NAMALWA (cell line): ENCODE measurements at places on chromosomes 11 and 22.

GRCh38 chr11:2442589-2442988, 1.7 kb downstream of the TRPM5 start:
- no peak for DNase-seq

- DNase-seq = no peak
Measured at GRCh38 chr11:86621854-86622253, 50.6 kb downstream of the ME3 start.

DNA sequence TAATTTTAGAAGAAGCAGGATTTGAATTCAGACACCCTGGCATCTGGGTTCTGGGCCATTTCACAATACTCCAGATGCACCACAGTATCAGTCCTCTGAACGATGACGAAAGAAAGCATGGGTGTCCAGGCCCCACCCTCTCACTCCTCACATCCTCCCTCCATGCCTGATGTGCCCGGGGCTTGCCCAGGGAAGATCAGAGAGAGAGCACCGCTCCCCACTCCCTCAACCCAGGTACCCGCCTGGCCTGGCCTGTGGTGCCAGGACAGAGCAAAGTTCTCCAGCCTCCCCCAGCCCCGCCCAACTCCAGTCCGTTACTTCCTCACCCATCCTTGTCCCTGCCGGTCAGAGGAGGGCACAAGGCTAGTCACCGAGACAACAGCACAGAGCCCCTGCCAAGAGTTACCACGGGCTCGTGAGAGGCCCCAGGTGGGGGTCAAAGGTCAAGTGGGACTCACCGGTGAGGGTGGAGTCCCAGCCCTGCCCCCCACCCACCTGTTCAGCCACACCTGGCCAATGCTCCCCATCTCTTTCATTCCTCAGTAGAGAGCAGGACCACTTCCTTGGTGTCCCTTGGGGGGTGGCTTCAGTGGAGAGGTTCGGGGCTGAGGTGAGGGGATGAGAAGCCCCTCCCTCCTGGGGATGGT, 8.1 kb downstream of the BCL9L start:
- DNase-seq = no peak

GRCh38 chr11:420054-420910, 5.5 kb upstream of the SIGIRR start:
- no peak for DNase-seq

GRCh38 chr22:18992543-18993198, 56.6 kb upstream of the PRODH start:
- DNase-seq = no peak

DNA sequence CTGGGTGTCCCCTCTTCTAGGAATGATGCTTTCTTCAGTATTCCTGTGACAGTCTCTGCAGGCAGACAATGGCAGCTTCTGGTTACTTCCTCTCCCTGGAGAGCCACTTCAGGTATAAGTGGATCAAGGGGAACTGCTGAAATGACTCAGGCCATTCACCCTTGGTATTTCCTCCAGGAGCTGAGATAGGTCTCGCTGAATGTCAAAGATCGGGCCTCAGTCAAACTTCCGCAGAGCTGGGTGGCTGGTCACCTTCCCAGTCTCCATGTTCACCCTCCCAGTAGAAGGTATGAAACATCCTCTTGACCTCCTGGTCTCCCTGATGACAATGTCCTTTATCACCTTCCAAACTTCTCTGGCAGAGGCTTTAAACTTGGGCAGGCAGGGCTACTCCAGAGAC, 1.8 kb upstream of the ANKK1 start:
- no peak for DNase-seq

GRCh38 chr22:38570779-38571364, 889 bp upstream of the DMC1 start:
- peak; percentile 75 for DNase-seq

DNA sequence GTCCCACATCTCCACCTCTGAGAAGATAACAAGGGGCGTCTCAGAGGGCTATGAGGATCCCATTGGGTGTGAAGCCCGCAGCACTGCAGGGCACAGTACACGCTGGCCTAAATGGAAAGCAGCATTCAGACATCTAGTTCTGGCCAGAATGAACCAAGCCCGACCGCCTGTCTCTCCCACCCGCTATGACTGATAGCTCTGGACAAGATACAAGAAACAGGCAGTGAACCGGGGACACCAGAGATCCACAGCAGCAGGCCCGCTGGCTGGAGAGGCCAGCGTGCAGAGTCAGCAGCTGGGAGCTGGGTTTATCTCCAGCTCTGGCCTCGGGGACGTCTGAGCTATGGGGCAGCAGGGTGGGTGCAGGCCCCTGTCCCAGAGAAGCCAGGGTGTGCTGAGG, 9.6 kb downstream of the CERK start:
- DNase-seq = no peak

DNA sequence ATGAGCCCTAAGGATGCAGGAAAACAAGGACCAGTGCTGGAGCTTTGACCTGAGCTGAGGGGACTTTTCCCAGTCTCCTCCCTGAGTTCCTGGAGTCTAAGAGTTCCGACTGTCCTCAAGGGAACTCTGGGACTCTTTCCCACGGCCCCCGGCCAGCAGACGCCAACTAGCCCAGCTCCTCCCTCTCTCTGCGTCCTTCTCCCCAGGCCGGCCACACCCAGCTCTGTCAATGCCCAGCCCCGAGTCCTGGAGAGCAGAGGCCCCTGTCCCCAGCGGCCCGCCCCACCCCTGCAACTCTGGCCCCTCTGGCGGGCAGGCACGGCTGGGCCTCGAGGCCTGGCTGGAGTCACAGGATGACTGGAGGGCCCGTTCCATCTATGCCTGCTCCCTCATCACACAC, 29.8 kb downstream of the NECTIN1 start:
- DNase-seq = no peak

- no peak for DNase-seq
Measured at GRCh38 chr11:33043221-33043830, 4.0 kb downstream of the TCP11L1 start.

- DNase-seq = no peak
Measured at GRCh38 chr11:1928470-1928890, 9.0 kb downstream of the TNNT3 start.

DNA sequence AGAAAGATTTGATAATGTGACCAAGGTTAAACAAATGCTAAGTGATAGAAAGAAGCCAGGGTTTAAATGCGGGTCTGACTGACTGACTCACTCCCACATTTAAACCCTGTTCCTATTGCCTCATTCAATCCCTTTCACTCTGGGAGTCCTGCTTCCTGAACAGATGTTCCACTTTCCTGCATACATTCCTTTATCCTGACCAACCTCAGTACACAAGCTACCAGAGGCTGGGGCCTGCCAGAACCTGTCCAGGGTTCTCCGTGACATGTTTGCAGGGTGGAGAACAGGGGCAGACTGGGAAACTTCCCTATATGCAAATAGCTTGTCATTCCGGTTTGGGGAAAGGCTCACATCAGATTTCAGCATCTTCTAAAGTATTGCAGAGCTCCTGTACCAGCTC, 3.0 kb upstream of the ANKK1 start:
- DNase-seq = no peak

GRCh38 chr11:78161962-78162371, 22.5 kb upstream of the ALG8 start:
- no peak for DNase-seq

DNA sequence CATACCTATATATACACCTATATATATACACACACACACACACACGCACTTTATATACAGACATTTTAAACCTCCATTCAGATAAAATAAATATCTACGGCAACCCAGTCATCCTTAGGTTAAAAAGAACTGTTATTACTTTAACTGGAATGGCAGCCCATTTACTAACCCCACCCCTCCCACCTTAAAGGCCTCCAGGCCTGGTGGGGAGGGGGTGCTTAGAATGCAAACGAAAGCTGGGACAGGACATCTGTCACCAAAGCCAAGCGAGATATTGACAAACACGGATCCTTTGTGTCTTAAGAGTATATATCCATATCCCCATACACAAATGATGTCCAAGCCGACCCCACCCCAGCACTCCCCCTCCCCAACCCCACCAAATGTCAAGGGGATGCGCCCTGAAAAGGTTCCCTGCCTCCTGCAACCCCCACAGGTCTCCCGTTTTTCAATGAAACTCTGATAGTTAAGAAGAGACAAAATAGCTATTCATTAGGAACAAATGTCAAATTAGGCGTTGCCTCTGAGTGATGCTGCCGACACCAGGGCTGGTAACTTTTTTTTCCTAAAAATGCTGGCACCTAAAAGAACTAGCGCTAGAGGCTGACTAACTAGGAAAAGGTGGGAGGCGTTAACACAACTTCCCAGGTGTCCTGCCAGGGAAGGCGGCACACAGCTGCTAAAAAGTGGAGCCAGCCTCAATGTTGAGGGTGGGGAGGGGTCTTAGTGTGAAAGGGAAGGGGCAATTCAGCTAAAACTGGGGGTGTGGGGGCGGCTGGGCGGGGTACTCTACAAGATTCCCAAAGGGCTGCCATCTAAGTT, 5.6 kb downstream of the MN1 start:
- no peak for DNase-seq

- DNase-seq = peak; percentile 57
Measured at GRCh38 chr11:27158456-27159334, 118.1 kb downstream of the BBOX1 start.

DNA sequence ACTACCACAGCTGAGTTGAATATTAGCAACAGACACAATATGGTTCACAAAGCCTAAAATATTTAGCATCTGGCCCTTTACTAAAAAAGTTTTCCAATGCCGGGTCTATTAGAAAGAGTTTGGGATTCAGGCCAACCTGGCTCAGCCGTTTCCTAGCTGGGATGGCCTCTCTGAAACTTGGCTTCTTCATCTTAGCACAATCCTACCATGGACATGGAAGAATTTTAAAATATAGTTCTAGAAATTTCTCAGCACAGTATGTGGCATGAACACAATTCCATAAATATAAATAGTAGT, 103.8 kb downstream of the RRAS2 start:
- DNase-seq = no peak

DNA sequence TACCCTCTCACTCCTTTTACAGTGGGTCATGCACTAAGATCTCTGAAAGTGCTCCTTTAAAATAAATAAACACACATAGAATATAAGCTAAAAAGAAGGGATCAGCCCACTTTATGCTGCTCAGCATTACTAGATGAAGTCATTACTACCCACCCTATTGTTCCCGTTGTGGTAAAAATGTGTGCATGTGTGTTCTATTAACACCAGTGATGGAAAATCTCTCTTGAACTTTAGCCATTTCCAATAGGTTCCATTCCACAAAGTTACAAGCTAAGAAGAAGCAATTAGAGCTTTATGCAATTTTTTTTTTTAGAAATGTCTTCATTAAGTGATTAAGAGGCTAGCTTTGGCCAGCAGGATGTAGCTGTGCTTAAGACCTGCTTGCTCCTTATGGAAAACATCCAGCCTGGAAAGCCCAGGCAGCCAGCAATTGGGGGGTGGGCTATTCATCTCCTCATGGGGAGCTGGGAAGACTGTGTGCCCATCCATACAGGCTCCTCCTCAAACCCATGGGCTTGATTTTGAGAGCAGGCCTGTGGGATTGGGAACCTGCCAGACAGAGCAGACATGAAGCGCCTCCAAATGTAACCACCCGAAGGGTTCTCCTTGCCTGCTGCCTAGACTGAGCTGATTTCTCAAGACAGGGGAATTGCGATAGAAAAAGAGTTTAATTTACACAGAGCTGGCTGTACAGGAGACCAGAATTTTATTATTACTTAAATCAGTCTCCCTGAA, 92.9 kb upstream of the PARVA start:
- no peak for DNase-seq

- peak; percentile 71 for DNase-seq
Measured at GRCh38 chr11:68927280-68928135, 23.8 kb downstream of the IGHMBP2 start.

GRCh38 chr11:78078218-78079167, 1.2 kb downstream of the NDUFC2 start:
- DNase-seq = peak; percentile 30

- DNase-seq = no peak
Measured at GRCh38 chr11:118975771-118976709, 4.5 kb downstream of the FOXR1 start.

- DNase-seq = peak; percentile 73
Measured at GRCh38 chr11:75384438-75385080, 14.8 kb upstream of the RPS3 start.
